ENCODE measurements at places on chromosomes 5 and 9.

- no peak for DNase-seq
These were observed 72.0 kb upstream of the COL5A1 start for GRCh38 chr9:134569626-134570025.

- DNase-seq, result no peak
These were observed 22.0 kb downstream of the ROR2 start for GRCh38 chr9:91927922-91928510.

DNA sequence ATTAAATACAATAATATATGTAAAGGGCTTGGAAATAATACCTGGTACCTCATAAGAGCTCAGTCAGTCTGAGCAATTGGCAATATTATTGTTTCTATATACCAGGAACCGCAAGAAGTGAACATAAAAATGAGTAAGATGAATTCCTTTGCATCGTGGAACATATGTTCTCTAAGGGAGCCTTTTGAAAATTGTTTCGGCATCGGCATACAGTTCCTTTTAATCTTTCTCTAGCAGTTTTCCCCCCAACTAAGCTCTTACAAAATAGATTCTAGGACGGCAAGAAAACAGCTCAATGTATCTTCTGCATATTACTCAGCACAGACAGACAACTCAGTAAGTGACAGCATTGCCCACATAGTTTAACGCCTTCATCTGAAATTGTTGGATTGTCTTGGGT, 426.6 kb upstream of the WWC1 start:
- no peak for DNase-seq

DNA sequence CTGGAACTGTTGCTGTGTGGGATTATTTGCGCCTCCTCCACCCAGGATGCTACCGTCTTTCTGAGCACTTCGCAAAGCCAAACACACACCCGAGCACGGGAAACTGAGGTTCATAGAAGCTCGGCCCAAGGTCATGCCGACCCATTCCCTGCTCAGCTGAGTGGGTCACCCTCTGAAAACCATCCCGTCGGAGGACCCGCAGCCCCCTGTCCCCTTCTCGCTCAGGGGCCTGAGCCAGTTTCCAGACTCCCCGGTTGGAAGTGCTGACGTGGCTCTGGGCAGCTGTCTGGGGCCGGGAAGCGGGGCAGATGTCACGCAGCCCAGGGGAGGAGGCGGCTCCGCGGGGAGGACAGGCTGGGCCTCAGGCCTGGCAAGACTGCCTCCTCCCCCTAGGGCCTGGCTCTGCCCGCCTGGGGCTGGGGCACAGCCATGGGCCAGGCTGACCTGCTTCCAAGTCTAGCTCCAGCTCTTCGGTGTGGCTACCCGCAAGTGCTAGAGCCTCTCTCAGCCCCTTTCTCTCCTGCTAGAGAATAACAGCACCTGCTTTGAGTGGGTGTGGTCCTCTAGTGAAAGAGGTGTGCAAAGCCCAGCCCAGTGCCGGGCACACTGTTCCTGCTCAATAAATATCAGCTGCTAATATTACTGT, 9.9 kb upstream of the CXXC5 start:
- DNase-seq, result peak; percentile 75

DNA sequence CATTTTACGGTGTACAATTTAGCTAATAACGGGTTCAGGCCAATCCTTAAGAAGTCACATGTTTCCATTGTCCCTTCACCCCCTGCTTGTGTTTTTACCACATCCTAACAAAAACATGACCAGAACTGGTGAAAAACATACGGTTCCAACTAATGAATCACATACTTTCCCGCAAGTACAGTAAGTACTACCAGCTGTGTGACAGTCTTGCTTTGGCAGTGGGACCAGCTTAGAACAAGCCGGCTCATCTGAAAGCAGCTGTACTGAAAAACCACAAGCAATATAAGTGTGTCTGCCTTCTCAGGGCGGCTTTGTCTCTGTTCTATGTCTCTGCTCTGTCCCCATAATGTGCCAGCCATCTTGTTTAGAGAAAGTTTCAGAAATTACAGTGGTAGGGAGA, 242.5 kb downstream of the BNC2 start:
- peak; percentile 100 for DNase-seq

- DNase-seq, result peak; percentile 31
These were observed 20.0 kb upstream of the GRIN3A start for GRCh38 chr9:101758304-101758930.

- no peak for DNase-seq
These were observed 14.3 kb downstream of the WDR36 start for GRCh38 chr5:111106320-111106948.

GRCh38 chr5:148469501-148469935, 85.8 kb downstream of the FBXO38 start:
- peak; percentile 87 for DNase-seq

DNA sequence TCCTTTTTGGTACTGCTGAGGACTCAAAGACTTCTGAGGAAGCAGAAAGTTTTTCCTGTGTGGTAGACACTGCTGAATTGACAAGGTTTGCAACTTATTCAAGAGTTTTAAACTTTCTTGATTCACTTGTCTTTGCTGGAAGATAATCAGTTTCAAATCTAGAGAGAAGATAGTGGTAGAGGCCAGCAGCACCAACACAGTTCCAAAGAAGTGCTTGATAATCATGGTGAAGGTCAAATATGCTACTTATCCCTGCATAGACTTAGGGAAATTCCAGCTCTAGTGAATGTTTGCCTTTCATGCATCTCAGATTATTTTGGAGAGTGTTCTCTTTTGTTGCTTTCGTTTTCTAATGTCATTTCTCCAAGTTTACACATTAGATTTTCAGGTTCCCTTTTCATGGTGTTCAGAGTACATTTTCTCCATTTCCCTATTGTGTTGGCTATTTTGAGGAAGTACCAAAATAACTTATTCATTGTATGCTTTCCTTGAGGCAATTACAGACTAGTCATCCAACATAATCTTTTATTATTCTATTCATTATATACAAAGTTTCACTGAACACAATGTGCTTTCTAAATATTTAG, 550 bp downstream of the IFNE start:
- DNase-seq, result no peak

DNA sequence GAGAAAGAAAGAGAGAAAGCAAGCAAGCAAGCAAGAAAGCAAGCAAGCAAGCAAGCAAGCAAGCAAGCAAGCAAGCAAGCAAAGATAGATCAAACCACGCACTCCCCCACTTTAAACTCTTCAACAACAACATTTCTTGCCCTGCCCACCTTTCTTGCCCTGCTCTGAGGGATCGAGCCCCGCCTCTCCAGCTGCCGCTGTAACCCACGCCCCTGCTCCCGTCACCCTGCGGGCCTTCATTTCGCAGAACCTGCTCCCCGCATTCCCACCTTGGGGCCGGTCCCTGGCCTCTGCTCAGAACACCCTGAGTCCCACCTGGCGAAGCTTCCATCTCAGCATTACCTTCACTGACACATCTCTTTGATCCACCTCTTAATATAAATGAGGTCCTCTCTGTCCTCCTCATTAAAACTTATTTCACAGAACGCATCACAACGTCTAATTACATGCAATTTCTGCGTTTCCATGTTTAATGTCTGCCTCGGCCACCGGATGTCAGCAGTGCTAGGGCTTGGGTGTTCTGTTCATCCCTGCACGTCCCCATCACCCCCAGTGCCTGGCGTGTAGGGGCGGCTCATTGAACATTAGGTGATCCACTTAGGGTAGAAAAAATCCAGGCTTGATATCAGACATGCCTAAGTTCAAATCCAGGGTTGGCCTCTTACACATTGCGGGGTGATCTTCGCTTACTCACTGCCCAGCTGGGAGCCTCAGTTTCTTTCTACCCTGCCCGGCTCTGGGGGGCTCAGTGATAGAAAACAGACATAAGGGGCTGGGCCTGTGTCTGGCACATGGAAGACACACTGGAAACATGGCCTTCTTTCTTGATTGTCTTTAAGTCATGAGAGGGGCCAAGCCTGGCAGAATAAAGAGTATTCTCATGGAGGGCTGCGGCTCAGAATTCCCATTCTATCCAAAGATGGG, 187.6 kb downstream of the DAB2IP start:
- DNase-seq, result no peak

DNA sequence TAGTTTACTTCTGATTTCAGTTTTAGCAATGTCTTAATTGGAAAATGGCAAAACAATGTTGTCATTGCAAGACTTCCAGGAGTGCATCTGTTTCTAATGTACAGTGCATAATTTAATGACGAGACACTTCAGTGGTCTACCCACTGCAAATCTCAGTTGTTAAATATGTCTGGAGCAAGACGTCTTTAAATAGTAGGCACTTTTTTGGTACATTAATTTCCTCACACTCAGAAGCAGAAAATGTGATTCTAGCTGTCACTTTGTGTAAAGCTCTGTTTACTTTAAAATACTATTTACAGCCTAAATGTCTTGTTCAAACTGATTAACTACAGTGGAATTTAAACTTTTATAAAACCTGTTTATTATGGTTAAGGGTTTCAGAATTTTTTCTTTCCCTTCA, 815.5 kb downstream of the TLE1 start:
- peak; percentile 67 for DNase-seq

- peak; percentile 80 for DNase-seq
These were observed 105.6 kb downstream of the NR6A1 start for GRCh38 chr9:124665391-124666058.

GRCh38 chr5:72110394-72111013, 3.2 kb downstream of the MAP1B start:
- no peak for DNase-seq

GRCh38 chr5:100469767-100470166, 65.4 kb upstream of the FAM174A start:
- DNase-seq, result no peak

DNA sequence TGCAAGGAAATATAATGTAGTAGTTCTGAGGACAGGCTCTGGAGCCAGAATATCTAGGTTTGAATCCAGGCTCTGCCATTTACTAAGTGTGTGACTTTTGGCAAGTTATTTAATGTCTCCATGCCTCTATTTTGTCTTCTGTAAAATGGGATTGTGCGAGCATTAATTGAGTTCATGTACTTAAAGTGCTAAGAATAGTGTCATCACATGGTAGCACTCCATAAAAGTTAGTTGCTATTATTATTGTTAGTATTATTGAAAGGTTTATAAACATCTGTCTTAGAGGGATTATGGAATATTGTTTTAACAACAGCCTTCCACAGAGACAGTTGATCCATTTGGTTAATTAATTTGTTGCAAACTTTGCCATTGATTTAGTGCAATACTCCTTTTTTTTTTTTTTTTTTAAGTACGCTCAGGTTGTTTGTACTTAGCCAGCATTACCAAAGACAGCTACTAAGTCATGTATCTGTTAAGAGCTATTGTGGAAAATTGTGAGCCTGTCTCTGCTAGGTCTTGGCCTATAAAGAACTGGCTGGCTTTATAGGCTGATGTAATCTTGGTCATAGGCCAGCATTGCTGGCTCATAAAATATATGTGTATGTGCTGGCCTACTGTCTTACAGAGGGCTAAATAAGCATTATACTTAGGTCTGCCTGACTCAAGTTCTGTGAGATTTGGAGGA, 174.7 kb downstream of the WDR70 start:
- DNase-seq, result peak; percentile 74

GRCh38 chr5:2780421-2781171, 29.1 kb upstream of the IRX2 start:
- no peak for DNase-seq

- no peak for DNase-seq
These were observed 190.2 kb downstream of the TRPM6 start for GRCh38 chr9:74697535-74697934.

DNA sequence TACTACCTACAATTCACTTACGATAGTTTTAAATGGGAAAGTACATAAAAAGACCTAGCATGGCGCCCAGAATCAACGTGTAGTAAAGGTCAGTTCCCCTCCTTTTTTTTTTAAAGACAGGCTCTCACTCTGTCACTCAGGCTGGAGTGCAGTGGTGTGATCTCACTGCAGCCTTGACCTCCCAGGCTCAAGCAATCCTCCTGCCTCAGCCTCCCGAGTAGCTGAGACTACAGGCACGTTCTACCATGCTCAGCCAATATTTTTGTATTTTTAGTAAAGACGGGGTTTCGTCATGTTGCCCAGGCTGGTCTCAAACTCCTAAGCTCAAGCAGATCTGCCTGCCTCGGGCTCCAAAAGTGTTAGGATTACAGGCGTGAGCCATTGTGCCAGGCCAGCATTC, 40.7 kb upstream of the MTMR12 start:
- no peak for DNase-seq

- no peak for DNase-seq
These were observed 10.4 kb downstream of the PPP2R2B start for GRCh38 chr5:146867996-146868708.

GRCh38 chr5:171848911-171849520, 63.4 kb downstream of the SMIM23 start:
- DNase-seq, result no peak

DNA sequence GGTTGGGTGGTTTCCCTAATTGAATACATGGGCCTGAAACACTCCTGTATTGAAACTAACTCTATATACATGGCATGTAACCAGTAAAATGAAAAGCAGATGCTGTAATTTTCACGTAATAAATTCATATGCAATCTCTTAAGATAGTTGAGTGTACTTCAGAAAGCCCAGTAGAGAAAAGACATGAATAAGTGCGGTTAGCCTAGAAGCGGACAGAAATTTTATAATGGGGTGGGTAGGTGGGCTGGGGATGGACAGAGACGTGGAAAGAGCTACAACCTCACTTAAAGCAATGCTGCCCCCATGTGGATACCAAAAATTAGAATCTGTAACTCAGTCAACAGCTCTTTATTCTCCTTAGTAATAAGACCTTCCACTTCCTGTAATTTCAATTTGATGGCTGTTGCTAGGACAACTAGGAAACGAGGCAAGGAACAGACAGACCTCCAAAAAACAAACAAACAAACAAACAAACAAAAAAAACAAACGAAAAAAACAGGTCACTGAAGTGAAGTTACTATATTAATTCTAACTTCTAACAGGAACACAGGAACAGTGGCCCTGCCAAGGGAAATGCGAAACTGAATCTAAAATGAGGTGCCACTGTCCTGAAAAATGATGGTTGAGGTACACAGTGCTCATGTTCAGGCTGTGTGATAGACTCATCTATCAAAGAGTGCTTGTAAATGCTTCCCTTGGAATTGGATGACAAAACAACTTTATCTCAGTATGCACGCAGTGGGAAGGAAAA, 103.4 kb upstream of the GNA14 start:
- peak; percentile 79 for DNase-seq

DNA sequence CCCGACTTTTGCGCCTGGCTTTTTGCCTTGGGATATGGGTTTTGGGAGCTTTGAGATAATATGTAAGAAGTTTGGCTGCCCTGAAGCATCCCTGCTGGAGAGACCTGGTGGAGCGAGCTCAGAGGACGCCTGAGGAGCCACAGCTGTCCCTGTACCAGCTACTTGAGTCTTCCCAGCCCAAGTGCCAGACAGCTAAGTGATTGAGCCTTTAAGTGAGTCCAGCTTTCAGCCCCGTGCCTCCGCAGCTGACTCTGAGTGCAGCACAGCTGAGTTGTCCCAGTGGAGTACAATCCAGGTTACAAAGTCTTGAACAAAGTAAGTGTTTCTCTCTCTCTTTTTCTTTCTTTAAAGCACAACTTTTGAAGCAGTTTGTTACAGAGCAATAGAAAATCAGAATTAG, 203.8 kb upstream of the DAP start:
- DNase-seq, result no peak

Measured in fibroblast of mammary gland (primary cell).